ENCODE measurements at places on chromosomes 2 and 18.

GRCh38 chr2:167703441-167703840, 544.0 kb downstream of the STK39 start:
- no peak for DNase-seq

GRCh38 chr2:227788561-227789018, 25.1 kb upstream of the CCL20 start:
- no peak for DNase-seq

GRCh38 chr2:152729844-152730243, 11.4 kb downstream of the ARL6IP6 start:
- no peak for DNase-seq

DNA sequence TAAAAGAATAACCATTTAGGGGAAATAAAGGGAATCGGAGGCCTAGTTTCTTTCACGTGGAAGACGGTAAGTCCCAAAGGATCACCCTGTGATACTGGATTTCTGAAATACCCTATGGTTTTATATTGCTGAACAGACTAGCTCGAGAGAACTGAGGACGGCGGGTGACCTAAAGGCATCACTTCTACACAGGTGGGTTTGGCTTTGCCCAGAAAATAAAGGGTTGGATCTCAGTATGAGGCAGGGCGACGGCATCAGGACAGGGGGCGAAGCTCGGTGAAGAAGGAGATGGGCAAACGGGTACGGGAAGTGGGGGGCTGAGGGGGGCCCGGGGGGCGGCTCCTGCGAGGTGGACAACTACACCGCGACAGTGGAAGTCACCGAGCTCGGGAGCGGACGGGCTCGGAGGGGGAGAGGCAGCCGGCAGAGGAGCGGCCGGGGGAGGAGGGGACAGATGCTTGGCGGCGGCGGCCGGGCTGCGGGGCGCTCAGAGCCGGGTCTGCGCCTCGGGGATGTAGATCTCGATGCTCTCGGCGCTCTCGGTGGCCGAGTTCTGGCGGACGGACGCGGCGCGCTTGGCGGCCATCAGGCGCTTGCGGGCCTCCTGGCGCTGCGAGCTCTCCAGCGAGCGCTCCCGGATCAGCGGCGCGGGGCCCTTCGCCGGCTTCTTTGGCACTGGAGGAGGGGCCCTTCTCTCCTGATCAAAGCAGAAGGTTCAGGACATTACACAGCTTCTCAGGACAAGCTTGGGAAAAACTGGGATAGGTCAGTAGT, 48.9 kb downstream of the TGIF1 start:
- DNase-seq, result no peak

DNA sequence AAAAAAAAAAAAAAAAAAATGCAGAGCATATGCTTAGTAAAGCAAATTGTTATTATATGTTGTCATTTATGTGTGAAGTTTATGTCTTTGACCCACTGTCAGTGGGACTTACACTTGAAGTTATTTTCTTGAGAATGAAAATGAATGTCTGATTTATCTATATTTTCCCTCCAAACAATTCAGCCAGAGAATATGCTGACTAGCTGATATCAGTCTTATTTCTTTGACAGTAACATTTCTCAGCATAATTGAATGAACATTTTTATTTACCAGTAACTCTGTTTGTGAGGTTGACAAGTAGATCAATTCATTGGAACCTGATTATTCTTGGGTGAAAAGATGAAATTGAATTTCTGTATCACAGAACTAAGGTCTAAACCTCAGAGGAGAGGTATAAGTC, 40.0 kb upstream of the VPS54 start:
- DNase-seq, result no peak

GRCh38 chr18:62788111-62788510, 72.8 kb downstream of the PHLPP1 start:
- no peak for DNase-seq

DNA sequence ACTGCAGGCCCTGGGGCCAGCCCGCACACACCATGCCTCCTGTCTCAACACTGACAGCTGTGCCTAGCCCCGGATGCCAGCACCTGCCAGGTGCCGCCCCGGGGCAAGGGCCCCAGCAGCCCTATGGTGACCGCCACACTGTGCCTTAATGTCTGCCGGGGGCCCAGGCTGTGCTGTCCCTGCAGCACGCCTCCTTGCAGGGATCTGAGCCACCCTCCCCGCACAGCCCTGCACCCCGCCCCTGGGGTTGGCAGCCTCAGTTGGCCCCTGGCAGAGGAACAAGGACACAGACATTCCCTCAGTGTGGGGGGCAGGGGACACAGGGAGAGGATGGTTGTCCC, 8.5 kb upstream of the CAPN10 start:
- DNase-seq, result no peak

DNA sequence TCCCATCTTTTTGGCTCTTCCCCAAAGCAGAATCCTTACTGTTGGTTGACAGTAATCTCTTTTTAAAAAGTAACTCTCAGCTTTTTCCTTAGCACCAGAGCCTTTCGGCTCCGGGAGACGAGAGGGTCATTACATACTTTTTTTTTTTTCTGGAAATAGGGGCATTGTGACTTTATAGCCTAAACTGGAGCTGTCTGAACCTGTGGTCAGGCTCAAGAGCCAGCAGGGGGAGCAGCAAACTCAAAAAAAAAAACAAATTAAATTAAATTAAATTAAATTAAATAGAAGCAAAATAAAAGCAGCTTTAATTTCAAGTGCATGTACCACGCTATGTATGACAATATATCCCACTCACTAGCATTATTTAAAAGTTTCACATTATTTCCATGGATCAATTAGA, 156.6 kb downstream of the DTNA start:
- no peak for DNase-seq

- no peak for DNase-seq
These were observed 26.3 kb downstream of the PLEKHA3 start for GRCh38 chr2:178506524-178506923.

DNA sequence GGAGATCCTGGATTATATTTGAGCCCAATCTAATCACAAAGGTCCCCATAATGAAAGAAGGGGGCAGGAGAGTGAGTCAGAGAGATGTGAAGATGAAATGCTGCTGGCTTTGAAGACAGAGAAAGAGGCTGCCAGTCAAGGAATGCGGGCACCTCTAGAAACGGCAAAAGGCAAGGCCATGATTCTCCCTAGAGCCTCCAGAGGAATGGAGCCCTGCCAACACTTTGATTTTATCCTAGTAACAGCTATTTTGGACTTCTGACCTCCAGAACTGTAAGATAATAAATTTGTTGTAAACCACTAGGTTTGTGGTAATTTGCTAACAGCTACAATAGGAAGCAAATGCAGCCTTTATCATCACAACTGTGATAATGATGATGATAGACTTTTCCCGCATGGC, 32.9 kb downstream of the LBH start:
- DNase-seq, result no peak

DNA sequence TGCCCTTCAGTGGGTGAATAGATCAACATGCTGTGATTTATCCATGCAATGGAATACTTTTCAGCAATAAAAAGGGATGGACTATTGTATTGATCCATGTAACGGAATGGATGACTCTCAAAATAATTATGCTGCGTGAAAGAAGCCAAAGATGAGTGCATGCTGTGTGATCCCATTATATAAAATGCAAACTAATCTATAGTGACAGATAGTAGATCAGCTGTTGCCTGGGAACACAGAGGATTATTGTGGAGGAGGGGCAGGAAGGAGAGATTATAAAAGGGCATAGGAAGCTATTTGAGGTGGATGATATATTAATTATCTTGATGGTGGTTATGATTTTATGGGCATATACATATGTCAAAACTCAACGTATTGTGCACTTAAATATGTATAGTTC, 55.5 kb upstream of the ADAM23 start:
- DNase-seq, result no peak

GRCh38 chr2:8312861-8313830, 368.7 kb upstream of the ID2 start:
- no peak for DNase-seq

DNA sequence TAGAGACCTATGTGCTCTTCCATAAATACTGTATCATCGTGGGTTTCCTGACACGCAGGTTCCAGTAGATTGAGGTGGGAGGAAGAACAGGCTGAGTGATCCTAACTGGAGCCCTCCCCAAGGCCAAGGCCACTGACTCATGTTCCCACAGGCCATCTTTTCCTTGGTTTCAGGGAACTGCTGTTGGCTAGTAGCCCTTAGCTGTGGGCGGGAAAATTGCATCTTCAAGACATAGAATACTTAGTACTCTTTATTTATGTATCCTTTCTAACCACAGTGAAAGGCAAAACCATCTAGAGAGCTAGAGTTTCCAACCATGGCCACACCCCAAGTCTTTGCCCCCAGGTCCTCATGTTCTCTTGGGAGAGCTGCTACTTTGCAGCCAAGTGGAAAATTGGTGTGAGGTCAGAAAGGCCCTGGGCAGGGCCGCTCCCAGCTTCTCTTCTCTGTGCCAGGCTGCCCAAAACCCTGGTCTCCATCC, 55.9 kb downstream of the COPS8 start:
- DNase-seq, result no peak
